Activated naive CD4-positive, alpha-beta T cell (primary cell): ENCODE measurements at places on chromosomes 2 and 18.

GRCh38 chr2:69138247-69138772, 125.3 kb downstream of the ANTXR1 start:
- DNase-seq = no peak

- no peak for DNase-seq
Measured at GRCh38 chr2:174662459-174662858, 64.9 kb upstream of the WIPF1 start.

DNA sequence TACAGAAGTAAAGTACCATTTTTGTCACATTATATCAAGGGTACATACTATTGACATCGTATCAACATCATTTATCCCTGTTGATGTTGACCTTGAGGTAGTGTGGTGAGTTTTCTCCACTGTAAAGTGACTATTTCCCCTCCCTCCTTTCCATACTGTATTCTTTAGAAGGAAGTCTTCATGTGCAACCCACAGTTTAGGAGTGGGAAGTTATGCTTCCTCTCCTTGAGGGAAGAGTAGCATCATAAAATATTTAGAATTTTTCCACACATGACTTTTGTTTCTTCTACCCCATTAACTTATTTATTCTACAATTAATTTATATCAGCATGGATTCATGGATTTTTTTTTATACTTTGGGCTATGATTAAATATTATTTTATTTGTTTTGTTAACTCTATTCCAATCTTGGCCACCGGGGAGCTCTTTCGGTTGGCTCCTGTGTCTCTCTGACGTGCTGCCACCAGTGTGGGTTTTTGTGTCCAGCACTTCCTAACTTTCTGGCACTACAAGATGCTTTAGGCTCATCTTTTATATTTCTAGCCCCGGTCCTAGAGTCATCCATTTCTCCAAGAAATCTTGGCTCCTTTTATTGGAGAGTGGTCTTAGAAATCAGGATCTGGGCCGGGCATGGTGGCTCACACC, 19.0 kb downstream of the AQP12B start:
- no peak for DNase-seq

- no peak for DNase-seq
Measured at GRCh38 chr18:61662726-61663125, 230.1 kb downstream of the RNF152 start.

- no peak for DNase-seq
Measured at GRCh38 chr2:85180322-85181133, 47.3 kb downstream of the TCF7L1 start.

GRCh38 chr2:138390316-138390945, 111.1 kb upstream of the SPOPL start:
- no peak for DNase-seq

GRCh38 chr2:109164739-109165221, 35.8 kb downstream of the SH3RF3 start:
- no peak for DNase-seq

GRCh38 chr2:14760169-14760568, 127.7 kb downstream of the LRATD1 start:
- DNase-seq = no peak

DNA sequence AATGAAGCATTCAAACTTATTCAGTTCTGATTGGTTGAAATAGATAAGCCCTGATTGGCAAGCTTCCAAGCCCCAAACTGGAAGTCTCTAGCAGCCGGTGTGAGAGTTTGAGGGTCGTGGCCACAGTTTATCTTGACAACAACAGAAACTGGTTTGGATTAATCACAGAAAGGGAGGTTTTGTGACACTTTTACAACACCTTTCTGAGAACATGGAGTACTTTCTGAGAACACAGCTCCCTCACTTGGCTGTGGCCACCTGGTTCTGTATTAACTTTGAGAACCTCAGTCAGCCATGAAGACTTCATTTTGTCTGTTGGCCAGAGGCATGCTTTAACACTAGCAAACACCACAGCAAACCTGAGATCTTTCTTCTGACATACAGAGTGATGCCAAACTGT, 280.7 kb upstream of the VWC2L start:
- no peak for DNase-seq

DNA sequence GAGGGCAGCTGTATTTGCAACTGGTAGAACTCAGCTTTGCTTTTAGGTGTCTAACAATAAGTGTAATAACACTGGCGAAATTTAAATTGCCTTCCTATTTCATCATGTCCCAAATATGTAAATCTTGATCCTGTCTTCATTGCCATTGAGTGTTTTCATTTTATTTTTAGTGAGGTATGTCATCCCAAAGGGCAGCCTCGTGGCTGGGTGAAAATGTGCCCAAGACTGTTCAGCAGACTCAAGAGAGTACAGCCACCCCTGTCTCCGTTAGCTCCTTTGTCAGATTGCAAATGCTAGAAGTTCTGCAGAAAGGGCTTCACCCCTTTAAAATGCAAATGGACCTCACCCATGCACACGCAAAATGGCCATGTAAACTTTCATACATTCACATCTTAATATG, 278.8 kb downstream of the RND3 start:
- DNase-seq = no peak

DNA sequence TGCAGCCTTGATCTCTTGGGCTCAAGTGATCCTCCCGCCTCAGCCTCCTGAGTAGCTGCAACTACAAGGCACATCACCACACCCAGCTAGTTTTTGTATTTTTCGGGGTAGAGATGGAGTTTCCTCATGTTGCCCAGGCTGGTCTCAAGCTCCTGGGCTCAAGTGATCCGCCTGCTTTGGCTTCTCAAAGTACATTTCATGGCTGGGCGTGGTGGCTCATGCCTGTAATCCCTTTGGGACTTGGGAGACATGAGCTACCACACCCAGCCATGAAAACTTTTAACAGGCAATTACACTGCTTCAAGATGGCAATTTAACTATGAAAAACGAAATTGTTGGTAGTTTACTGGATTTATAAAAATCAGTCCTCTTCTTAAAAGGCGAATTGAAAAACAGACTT, 69.7 kb downstream of the MEP1B start:
- DNase-seq = no peak

GRCh38 chr18:48545757-48546321, 7.0 kb downstream of the CTIF start:
- DNase-seq = no peak

- DNase-seq = no peak
Measured at GRCh38 chr2:100270381-100271146, 51.7 kb downstream of the LONRF2 start.

- DNase-seq = no peak
Measured at GRCh38 chr2:186518291-186518690, 32.2 kb downstream of the ZC3H15 start.

GRCh38 chr2:133790711-133791110, 222.4 kb upstream of the NCKAP5 start:
- DNase-seq = no peak

DNA sequence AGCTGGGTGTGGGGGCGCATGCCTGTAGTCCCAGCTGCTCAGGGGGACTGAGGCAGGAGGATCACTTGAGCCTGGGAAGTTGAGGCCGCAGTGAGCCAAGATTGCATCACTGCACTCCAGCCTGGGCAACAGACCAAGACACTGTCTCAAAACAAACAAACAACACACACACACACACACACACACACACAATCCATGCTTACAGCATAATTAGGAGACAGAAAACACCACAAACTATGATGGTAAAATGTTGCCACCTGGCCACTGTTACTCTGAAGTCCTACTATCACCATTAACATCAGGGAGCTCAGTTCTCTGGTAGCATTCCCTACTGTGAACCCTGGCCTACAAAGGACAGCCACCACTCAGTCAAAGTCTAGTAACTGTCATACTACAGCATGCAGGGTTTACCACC, 18.3 kb downstream of the DNPEP start:
- DNase-seq = no peak

DNA sequence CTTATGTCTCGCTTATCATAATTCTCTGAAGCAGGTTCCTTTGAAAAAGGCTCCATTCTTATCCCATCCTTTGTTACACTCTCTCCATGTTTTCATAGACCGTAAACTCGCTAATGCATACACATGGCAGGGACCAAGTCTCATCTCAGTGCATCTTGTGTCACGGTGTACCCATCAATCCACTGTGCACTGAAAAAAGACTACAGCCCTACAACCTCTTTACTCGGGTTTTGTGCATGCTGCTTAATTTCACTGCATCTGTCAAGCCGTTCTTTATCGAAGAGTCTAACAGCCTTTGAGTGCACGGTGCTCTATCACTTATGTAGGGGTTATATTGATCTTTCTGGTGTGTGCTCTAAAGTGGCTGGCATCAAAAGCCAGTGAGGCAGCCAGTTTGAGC, 302.9 kb upstream of the ERBB4 start:
- no peak for DNase-seq

GRCh38 chr2:42055573-42056514, 8.0 kb downstream of the PKDCC start:
- DNase-seq = no peak

GRCh38 chr2:120303177-120303576, 42.8 kb upstream of the INHBB start:
- DNase-seq = no peak

GRCh38 chr2:132780651-132781050, 110.6 kb upstream of the LYPD1 start:
- no peak for DNase-seq

DNA sequence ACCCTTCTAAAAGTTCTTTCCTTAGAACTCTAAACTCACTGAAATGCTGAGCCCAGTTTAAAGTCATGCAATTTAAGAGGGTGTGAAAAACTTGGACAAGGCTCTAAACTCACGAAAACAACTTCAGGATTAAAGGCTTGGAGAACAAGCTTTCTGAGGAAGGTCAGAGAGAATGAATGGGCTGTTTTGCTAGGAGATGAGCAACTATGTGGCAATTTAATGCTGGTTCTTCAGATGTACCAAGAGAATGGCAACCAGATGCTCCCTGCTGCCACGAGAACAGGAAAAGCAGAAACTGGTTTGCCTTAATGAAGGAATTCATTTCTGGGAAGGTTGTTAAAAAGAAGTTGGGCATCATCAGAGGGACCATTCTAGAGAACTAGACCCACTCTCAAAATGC, 77.8 kb upstream of the PMAIP1 start:
- DNase-seq = no peak

DNA sequence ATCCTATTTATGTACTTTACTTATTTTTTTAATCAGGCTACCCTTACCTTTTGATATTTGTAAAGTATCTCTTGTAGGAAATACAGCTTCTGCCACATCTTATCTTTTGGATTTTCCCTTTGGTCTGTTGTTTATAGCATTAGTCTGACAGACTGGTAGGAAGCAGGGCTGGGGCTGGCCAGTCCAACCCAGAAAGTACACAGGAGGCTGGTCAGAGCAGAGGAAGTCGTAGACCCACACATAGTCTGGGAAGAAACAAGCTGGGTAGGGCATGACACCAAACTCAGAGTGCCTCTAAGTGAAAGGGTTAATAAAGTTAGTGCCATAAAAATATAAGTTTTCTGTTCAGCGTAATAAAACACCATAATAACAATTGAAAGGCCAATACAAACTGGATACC, 51.7 kb downstream of the BOLA3 start:
- no peak for DNase-seq

DNA sequence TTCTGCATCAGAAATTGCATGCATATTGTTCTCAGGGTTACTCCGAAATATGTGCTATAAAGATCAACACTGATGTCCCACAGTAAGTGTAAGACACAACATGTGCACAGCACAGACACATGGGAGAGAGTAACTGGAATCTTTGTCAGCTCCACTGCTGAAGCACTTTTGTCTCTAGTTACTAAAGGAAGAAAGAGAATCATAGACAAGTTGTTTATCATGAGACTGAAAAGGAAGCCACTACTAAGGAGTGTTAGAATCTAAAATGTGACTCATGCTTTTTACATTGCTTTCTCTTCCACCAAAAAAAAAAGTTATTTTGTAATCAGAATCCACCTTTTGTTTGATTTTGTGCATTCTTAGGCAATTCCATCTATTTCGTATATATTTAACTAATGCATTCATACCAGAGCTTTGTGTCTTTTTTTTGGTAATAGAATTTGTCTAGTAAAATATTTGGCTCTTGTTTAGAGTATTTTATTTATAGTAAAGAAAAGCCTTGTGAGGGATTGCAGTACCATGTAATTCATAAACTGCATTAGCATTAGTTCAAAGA, 502.4 kb downstream of the FBXO15 start:
- DNase-seq = no peak
